T-helper 22 cell (primary cell): ENCODE measurements at places on chromosomes 7 and 10.

GRCh38 chr10:28938745-28939144 is 261.4 kb downstream of the BAMBI start:
- no peak for DNase-seq

- DNase-seq = no peak
Observed at GRCh38 chr10:3765146-3765545, 19.9 kb downstream of the KLF6 start.

DNA sequence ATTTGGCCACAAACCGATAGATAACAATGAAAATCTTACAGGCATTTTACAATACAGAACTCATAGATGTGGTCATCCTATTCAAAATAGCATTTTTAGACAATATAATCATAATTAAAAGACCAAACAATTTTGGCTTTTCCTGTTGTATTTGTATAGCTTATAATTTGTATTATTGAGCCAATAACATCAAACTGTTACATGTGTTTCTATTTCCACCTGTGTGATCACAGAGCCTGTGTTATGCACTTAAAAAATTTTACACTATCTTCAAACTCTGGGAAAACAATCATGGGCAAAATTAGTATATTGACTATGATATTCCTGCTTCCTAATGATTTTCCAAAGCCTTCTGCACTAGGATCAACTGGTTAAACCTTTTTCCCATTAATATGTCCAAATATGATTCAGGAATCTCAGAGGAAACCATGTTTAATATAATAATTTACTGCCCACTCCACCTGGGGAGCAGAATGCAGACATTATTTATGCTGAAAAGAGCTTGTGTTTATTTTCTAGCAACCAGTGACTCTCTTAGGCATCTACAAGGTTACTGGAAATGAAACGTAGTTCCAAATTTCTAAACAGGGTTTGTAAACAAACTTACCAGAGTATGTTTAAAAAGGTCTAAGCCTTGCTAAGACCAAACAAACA is 1.7 kb downstream of the RHOBTB1 start:
- DNase-seq = no peak

GRCh38 chr10:32271617-32272016 is 75.3 kb downstream of the EPC1 start:
- DNase-seq = no peak

- DNase-seq = no peak
Observed at GRCh38 chr7:18895456-18895855, 222.0 kb downstream of the TWIST1 start.

DNA sequence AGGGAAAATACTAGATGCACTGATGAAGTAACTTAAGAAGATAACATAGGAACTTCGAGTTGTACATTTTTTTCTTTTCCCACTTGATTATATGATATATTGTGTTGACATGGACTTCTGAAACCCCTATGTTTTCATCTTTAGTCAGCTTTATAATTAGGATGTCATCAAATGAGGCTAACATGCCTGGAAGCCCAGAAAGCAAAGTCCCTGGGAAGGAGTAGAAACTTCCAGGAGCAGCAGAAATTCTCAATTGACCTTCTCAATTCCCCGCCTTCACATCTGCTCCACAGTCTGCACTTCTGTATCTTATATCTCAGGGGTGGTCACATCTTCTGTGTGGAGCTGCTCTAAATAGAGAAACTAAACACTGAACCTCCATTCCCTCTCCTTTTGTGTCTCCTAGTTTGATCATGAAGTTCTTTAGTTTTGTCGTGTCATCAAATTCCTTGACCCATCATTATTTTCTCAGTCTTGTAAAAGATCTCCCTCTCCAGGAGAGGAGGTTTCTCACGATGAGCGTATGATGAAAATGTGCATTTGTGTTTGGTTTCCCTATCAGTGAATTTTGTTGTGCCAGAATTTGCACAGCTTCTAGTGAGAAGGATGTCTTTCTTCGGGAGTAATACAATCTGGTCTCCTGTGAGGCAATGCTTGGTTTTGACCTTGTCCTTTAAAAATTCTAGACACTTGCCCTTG is 303.3 kb downstream of the SUGCT start:
- no peak for DNase-seq

DNA sequence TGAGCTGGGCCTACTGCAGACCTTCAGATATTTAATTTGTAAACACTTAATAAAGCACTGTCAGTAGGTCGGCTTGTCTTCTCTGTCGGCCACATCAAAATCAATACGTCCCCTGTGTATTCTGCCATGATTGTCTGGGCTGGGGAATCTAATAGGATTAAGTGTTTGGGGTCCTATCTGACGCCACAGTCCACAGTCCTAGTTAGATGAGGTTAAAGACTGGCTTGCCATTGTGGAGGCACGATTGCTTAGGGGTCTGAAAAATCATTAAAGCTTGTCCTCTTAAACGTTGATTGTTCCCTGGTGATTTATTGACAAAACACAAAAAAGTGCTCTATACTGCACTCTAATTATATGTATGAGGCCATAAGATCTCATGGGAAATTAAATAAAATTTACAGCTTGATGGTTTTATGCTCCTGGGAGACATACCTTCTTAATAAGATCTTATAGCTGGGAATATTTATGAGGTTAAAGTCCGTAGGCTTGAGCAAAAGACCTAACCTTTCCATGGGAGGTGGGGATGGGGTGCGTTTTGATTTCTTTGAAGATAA is 650.3 kb upstream of the GALNT17 start:
- DNase-seq = no peak

GRCh38 chr10:30683496-30683895 is 53.9 kb upstream of the LYZL2 start:
- no peak for DNase-seq

DNA sequence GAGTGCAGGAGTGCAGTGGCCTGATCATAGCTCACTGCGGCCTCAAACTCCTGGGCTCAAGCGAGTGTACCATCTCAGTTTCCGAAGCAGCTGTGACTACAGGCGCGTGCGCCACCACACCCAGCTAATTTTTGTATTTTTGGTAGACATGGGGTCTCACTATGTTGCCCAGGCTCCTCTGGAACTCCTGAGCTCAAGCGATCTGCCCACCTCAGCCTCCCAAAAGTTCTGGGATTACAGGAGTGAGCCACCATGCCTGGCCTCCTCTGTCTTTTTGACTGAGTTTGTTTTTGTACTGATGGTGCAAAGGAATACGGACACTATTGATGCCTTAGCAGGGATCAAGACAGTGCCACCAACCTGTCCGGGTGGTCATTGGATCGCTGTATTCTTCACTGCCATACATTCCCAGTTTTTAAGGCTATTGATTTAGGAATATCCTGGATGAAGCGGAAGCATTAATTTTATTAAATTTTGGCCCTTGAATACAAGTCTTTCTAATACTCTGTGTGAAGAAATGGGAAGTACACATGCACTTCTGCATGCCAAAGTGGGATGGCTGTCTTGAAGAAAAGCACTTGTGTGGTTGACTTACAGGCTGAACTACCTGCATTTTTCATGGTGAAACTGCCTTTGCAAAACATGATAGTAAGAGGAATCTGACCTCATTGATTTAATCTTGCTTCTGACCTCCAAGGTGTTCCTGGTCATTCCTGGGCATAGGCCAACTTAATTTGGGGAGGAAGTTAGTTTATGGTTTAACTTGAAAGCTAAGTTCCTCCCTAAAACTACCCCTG is 2.1 kb upstream of the CUL2 start:
- DNase-seq = no peak

DNA sequence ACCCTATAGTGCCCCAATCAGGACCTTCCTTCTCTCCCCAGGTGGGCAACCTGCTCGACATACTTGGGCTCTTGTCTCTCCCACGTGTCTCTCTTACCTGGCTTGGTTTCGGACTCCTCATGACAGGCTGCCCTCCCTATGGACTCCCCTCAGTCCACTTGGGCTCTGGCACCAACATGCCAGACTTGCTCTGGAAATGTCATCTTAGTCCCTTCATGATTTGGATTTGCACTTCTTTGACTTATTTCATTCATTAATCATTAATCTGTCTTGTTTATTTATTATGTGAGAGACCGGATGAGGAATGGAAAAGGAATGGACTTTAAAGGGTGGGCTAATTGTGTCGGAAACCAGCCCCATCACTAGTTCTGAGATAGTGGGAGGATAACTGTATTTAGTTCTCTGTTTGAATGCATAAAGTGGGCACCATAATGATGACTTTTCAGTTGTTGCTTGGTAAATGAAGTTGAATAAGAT is 108.0 kb downstream of the SND1 start:
- no peak for DNase-seq

DNA sequence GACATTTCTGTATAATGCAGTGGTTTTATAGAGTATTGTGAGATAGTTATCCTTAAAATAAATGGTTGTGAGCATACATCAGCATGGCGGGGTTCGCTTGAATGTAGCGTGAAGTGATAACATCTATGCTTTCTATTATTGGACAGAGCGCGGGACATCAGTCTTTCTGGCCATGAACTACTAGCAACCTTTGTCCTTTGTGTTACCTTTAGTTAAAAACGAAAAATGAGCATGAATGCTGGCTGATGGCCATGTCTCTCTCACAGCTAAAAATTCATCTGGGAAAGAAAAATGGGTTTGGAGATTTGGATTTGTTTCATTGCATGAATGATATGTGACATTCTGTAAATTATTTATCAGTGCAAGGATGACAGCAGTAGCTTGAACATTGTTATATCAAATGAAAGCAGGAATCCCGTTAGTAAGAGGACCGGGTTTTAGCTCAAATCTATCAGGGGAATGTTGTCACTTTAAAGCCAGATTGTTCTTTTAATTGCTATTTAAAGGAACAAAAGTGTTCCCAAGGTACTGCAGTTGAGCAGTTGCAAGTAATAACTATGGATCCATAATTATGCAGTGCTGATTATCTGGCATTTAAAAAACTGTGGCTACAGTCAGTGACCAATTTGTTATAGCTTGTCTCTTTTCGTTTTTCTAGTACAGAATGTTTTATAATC is 131.0 kb downstream of the KAT6B start:
- DNase-seq = no peak

DNA sequence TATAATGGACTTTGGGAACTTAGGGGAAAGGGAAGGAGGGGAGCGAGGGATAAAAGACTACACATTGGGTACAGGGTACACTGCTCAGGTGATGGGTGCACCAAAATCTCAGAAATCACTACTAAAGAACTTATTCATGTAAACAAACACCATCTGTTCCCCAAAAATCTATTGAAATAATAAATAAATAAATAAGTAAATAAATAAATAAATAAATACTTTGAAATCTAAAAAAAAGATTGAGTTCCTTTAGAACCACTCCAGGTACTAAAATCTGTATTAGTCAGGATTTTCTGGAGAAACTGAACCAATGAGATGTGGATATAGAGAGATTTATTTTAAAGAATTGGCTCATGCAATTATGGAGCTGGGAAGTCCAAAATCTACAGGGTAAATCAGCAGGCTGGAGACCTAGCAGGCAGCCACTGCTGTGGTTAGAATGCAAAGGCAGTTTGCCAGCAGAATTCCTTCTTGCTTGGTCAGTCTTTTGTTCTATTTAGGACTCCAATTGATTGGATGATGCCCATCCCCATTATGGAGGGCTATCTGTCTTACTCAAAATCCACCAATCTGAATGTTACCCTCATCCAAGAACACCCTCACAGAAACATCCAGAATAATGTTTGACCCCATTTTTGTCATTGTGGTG is 8.9 kb downstream of the IGFBP1 start:
- DNase-seq = no peak

DNA sequence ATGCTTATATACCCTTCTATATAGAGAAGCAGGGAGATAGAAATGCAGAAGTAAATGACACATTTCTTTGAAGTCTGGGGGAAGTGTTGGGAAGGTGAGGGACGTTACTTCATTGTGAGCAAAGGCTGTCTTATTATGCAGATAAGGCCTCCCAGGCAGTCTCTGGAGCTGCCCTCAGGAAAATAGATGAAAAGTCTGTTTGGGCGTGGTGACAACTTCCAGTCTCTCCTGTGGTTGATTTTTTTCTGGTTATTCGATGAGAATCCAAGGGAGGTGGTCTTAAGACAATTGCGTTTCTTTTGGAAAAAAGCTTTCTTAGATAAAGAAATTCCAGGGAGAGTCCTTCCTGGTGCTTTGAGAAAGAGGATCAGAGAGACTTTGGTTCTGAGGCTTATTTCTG is 84.0 kb downstream of the NEUROD6 start:
- DNase-seq = no peak

- no peak for DNase-seq
Observed at GRCh38 chr7:2913760-2914387, 69.8 kb upstream of the GNA12 start.

- DNase-seq = no peak
Observed at GRCh38 chr10:87760195-87760905, 57.7 kb downstream of the ATAD1 start.

DNA sequence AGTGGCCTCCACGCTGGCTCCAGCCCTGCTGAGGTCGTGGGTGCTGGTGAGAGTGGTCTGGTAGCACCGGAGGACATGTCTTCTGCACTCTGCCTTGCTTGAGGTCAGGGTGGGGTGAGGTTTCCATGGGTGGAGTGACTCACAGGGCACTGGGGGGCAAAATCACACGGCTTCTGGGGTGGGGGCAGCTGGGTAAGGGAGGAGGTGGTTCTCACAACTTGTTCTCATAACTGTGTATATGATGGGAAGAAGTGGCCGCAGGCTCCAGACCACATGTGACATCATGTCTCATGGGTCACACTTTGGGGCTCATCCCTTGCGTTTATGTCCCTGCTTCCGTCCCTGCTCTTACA is 884 bp upstream of the PRF1 start:
- DNase-seq = no peak

- DNase-seq = no peak
Observed at GRCh38 chr7:11298220-11298619, 324.5 kb downstream of the PHF14 start.

DNA sequence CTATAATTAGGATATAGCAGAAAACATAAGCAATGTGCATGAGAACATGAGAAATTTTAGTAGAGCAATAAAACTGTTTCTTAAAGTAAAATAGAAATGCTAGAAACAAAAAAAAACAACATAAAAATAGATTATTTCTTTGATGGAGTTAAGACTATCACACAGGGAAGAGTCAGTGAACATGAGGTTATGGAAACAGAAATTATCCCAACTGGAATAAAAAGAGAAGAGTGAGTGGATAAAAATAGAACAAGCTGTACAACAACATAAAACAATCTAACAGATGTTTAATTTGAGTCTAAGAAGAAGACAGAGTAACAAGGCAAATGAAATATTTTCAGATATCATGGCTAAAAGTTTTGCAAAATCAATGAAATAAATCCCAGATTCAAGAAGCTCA is 7.5 kb upstream of the OR6B1 start:
- DNase-seq = no peak

- DNase-seq = no peak
Observed at GRCh38 chr10:100645091-100645490, 100.3 kb upstream of the PAX2 start.
